ENCODE measurements at places on chromosomes 2 and 18.

DNA sequence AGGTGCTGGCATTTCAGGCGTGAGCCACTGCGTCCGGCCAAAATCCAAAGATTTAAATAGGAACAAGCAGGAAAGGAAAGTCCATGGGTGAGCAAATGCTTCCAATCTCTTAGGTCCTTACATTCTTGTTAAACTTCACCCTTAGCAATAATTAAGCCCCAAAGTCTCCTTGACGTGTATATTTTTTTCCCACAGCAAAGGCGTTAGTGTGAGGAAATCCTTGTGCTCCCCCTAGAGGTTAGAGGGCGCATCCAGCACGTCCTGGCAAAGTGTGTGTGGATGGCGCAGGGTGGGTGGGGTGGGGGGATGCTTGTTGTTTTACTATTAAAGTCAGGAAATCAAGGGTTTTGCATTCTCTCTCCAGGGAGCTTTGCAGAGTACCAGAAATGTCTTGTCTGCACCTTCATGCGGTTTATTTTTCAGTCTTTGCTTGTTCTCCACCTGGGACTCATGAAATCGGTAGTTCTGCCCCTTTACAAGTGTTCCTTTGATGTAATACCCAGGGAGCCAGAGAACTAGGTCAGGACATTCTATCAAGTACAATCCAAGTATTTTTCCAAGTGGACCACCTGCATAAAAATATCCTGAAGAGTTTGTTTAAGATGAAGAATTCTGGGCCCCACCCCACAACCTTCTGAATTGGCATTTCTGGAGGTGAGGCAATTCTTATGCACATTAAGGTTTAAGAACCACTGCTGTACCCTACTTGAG, 22.2 kb upstream of the ITSN2 start:
- DNase-seq: peak; percentile 81

- DNase-seq: no peak
Observed at GRCh38 chr2:180933332-180933731, 47.1 kb upstream of the UBE2E3 start.

- DNase-seq: no peak
Observed at GRCh38 chr2:235541016-235541415, 47.2 kb downstream of the AGAP1 start.

DNA sequence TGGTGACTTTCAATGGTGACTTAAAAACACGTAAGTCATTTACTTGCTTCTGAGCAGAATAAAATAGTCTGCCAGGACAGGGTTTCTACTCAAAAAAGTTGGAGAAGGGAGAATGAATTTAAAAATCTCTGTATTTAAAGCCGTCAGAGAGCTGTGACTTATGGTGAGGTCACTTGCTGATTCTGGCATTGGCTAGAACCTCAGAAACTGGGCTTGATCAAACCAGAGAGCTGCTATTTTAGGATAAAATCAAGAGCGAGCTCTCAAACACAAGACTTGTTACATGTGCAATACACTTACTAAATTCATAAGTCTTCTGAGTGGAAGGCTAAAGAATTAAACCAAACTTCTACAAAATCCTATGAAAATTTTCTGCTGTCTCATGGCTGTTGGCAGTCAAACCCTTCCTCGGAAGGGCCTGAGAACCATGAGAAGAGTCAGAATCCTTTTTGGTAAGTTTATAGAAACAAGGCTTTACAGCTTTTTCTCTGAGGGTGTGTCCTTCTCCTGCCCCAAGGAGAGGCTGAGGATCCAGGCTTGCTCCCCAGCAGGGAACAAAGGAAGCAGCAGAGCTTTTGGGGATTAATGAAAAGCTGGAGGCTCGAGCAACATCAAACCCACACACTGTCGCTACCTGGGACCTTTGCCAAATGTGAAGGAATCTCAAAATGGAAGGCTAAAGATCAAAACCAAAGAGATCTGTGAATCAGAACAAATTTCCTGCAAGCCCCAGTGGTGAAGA, 816.4 kb downstream of the SOCS6 start:
- DNase-seq: no peak

DNA sequence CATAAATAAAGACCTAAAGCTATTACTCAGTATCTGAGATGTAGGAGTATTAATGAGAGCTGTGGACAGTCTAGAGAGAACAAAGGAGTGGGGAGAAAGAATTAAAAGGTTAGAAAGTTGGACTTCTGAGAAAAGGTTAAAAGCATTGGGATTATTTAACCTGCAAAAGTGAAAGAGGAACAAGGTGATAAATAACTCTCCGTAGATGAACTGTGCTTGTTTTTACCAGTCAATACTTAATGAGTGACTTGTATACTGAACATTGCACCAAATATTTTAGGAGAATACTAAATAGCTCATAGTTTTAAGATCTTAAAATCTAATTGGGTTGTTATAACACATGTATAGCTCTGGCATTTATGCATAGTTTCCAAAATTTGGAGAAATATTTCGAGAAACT, 137.5 kb downstream of the GPD2 start:
- no peak for DNase-seq

DNA sequence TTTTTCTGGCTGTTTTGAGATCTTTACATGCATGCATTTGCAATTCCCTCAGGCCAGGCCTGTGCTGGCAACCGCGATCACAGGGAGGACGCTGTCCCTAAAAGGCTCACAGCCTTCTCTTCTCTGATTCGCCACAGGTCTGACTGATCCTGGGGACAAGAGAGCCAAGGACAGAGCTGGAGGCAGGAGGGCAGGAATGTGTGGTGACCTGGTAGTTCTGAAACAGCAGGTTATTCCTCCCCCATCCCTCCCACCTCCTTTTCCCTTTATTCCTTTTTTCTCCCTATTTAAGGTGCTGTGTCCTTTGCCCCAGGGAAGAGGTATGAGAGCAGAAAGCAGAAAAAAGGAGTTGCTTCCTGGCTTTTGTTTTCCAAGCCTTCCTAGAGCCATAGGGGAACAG, 21.9 kb downstream of the TMEM177 start:
- no peak for DNase-seq

GRCh38 chr2:24861500-24861899, 58.5 kb downstream of the ADCY3 start:
- DNase-seq: no peak

GRCh38 chr2:37211212-37211611, 14.9 kb downstream of the CEBPZOS start:
- DNase-seq: no peak
